ENCODE measurements at places on chromosomes 4 and X.

GRCh38 chr4:130574215-130574614 is 1478.3 kb downstream of the C4orf33 start:
- no peak for DNase-seq

DNA sequence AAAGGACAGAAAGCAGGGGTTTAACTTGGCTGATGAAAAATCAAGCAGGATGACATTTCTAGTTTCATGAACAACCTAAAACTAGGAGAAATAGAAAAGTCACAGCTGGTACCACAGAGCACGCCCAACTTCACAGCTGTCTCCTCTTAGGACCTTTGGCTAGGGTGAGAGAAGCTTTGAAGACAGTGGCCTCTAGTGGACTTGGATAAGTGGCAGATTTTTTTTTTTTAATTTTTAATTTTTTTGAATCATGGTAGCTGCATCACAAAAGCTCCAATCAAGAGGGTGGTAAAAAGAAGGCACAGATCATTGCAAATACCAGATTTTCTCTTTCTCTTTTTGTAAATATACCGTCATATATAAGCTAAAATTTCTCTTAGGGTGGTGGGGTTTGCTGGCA is 20.2 kb upstream of the MAP3K15 start:
- DNase-seq: no peak

DNA sequence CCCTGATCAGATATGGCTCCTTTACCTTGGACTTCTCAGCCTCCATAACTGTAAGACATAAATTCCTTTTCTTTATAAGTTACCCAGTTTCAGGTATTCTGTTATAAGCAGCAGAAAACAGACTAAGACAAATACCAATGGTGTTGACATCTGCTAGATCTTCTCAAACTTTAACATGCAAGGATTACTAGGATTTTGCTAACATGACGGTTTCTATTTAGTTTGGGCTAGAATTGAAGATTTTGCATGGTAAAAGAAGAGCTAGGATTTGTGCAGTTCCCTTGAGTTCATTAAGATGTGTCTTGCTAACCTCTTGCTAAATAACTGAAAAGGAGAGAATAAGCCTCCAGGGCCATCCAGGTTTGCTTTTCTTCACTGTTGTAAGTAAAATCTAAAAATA is 5.3 kb upstream of the COPS4 start:
- DNase-seq: no peak

DNA sequence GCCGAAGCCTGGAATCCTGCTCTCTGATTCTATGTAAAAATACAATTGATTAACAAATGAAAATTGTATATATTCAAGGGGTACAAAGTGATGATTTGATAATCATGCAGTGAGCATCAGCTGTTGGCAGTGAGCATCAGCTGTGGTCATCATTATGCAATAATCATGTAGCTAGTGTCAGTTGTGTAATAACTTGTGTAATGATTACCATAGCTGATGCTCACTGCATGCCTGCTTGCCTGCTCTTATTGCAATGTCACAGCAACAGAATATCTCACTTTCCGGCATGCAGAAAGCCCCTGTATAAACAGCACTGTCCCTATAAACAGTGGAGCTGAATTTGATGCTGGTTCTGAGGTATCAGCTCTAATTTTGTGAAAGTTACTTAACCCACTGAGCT is 46.8 kb downstream of the SULT1B1 start:
- DNase-seq: no peak

GRCh38 chr4:4479366-4479765 is 62.5 kb downstream of the STX18 start:
- no peak for DNase-seq

DNA sequence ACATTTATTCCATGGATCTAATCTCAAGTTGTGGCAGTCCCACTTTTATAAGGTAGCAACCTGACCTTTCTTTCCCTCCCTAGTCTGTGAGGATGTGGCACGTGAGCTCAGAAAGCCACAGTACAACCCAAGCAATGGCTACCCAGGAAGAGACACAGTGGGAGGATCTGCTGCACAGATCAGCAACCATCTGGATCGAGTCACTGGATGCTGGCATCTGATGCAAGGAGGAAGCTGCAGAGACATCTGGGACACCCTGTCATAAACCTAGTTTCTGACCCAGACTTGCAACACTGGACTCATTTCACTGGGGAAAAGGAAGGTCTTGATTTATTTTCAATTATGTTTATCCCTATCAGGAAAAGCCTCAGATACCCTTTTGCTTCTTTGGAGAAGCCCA is 327.1 kb downstream of the PAPSS1 start:
- no peak for DNase-seq

- DNase-seq: no peak
Observed at GRCh38 chr4:147942729-147943128, 210.8 kb downstream of the ARHGAP10 start.

GRCh38 chrX:101685923-101686322 is 26.3 kb upstream of the ARMCX2 start:
- DNase-seq: no peak

- no peak for DNase-seq
Observed at GRCh38 chr4:5517372-5517771, 191.0 kb downstream of the EVC2 start.

GRCh38 chr4:99885063-99885664 is 9.1 kb downstream of the LAMTOR3 start:
- no peak for DNase-seq

- no peak for DNase-seq
Observed at GRCh38 chr4:107419052-107419451, 301.0 kb downstream of the PAPSS1 start.

DNA sequence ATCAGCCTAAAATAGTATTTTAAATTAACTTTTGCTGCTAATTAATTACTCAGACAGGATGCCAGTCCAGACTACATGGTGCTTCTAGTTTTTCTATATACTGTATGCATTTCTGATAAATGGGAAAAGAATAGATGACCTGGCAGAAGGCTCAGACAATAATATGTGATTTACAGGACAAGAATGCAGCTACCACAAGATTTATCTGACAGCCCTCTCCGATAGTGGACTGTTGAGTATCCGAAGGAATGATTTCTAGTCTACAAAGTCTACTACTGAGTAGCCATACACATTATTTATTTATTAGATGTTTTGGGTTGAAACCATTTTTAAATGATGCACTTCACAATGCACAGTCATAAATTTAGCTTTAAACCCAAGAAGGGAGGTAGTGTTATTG is 212.8 kb downstream of the MAB21L2 start:
- DNase-seq: no peak

DNA sequence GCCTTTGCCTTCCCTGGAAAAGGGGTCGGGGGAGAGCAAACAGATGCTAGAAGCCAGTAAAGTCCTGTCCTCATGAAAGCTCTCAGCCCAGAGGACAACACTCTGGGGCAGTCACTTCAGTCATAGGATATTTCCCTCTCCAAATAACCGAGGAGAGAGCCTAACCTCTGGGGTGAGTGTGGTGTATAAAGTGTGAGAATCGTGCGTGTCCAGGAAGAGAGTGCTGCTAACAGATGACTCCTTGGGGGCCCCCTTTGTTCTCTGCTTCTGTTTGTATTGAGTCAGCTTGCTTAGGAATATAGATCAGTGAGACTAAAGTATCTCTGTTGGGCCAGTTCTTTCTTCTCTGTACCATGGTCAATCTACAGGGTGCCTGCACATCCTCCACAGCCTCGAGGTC is 247.2 kb downstream of the PALLD start:
- peak; percentile 78 for DNase-seq

GRCh38 chr4:118757761-118758251 is 72.6 kb downstream of the METTL14 start:
- DNase-seq: no peak

GRCh38 chr4:165347647-165348569 is 20.4 kb downstream of the MSMO1 start:
- no peak for DNase-seq

- DNase-seq: no peak
Observed at GRCh38 chr4:58119298-58119697, 1009.1 kb upstream of the IGFBP7 start.

DNA sequence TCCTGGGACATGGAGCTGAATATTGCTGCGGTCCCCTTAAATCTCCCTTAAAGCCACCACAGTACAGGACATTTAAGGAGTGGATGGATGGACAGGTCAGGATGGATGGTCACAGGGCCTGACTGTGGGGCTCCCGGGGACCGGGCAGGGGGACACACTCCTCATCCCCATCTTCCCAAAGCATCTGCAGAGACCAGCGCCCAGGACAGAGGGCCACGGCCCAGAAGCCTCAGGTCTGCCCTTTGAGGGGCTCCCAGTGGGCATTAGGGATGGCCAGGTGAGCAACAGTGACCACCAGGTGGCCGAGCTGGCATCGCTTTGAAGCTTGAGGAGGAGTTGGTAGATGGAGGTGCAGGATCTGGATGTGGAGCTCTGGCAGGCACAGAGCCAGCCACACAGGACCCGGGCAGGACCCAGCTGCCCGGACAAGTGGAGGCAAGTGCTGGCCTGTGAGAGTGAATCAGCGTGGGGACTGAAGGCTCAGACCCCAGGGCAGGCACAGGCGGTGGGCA is 51.4 kb downstream of the ABLIM2 start:
- DNase-seq: no peak

DNA sequence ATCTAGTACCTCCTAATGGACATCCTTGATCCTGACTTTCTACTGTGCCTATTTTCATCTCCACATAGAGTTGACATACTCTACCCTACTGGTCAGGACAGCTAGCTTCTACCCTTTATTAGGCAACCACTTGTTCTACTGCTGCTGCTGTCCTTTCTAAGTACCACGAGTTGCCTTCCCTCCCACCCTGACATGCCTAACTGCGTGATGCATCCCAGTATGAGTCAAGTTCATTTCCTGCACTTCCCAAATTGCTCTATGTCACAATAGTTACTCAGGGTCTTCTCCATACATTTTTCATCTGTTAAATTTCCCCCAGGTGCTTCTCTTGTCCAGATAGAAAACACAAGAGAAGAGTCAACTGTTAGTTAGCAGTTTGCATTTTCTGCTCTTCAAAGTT is 133.4 kb downstream of the TBC1D19 start:
- DNase-seq: no peak

GRCh38 chr4:185242749-185243533 is 33.5 kb downstream of the SNX25 start:
- no peak for DNase-seq

- DNase-seq: no peak
Observed at GRCh38 chrX:111168314-111168713, 72.3 kb downstream of the PAK3 start.

GRCh38 chrX:10033375-10034007 is 66.3 kb downstream of the CLDN34 start:
- DNase-seq: no peak

DNA sequence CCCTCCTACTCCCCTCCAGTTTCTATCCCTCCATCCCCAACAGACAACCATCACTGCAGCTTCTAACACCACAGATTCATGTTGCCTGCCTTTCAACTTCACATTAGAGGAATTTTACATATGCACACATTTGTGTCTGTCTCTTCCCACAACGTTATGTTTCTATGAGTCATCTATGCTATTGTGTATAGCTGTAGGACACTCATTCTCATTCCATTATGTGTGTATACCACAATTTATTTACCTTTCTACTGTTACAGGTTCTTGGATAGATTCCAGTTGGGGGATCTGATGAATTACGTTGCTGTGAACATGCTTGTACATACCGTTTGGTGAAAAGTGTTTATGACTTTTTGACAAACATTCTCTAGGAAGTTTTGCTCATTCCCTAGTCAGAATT is 58.8 kb upstream of the TRPC3 start:
- DNase-seq: no peak

GRCh38 chr4:13640149-13640940 is 12.8 kb upstream of the BOD1L1 start:
- no peak for DNase-seq

GRCh38 chr4:107215222-107215621 is 179.1 kb upstream of the DKK2 start:
- DNase-seq: no peak

DNA sequence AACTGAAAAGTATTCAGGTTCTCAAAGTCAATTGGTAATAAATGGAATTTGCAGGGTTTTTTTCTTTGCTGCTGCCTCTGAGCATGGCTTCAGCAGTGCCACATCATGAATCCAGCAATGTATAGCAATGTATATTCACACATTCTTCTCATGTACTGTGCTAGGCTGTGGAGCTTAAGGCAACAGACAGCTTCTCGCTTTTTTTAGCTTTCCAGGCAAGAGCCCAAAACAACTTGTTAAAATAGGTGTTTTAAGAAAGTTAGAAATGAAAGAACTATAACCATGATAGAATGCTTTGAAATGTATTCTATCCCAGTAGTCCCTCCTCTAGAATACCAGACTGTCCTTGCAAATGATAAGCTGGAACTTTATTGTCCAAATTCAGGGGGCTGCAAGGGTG is 30.4 kb downstream of the SMIM43 start:
- DNase-seq: no peak

DNA sequence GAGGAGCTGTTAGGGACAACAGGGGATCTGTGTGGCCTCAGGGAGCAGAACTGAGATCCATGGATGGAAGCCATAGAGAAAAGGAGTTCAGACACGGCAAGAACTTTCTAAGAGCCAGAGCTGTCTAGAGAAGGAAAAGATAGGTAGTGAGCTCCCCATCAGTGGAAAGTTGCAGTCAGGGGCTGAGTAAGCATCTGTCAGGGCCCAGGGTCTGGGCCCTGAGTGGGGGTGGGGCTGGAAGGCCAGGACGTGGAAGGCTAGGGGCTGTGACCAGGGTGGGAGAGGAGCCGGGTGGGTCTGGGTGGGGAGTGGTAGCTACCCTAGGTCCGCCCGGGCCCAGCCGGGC is 324 bp upstream of the MSN start:
- no peak for DNase-seq

DNA sequence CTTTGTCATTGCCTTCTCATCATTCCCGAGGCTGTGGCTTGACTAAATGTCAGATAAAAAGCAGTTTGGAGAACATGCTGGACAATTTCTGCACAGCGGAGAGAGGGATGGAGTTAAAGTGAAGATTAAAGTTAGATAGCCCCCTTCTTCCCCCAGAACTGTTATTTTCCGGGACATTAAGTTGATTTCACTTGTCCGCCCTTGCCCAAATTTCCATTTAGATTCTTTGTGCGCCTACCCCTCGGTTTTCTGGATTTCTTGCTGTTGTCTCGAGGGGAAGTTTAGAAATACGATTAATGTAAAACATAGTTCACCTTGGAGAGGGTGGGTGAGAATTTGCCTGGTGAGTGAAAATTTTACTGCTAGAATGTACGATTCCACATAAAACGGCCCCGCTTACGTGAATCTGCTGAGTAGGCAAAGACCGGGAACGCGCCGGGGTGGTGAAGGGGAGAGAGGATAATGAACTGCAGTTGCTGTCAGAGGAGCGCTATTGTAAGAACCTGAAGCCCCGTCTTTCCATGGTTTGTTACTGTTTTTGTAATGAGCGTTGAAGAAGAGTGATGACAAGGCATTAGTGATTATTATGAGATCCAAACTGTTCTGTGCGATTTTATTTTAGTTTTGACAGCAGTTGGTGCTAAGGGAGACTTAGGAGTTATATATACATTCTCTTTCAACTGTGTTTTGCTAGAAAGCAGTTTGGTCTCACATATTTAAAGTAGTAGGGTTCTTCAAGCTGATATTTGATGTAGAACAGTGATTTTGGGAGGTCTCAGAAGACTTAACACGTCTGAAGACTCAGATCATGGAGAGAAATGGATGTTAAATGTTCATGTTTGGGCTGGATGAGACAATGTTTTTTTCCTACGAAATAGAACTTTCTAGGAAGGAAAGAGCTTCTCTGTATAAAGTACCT is 73.0 kb downstream of the AFF1 start:
- DNase-seq: no peak
